ENCODE measurements at places on chromosomes 2 and 18.

DNA sequence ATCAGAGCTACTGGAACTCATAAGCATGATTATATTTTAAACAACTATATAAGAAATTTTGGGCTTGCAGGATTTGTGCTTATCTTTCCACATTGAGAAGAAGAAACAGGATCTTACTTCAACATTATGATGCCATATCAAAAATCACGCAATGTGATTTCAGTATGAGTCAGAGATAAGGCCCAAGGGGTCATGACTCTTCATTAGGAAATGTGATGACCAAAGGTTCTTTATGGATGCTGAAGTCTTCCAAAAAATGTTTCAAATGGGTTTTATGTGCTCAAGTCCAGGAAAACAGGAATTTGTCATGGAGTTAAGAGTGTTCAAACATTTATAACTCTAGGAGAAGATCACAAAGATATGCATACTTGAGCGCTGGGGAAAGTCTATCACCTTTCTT, 7.8 kb upstream of the SERPINB2 start:
- DNase-seq = no peak

DNA sequence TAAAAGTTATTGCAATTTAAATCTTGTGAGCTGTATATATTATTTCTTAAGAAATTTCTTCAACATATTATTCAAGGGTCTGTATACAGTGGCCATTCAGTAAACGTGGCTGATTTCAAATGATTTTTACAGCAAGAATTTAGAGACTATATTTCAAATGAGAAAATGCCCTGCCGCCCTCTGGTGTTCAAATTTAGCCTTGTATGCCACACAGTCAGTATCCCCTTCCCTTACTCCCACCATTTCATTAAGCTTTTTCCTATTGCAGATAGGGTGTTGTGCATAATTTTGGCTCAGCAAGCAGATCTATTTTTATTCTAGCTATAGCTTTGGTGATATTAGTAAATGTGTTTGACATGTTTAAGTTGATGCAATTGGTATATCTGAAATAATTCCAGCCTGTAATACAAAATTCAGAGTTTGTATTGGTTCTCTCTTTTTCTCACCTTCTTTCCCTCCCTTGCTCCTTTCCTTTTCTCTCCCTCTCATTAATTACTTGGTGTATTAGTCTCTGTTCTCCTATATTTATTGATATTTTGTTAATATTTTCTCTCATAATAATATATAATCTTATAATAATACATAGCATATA, 22.8 kb upstream of the SCN7A start:
- no peak for DNase-seq

DNA sequence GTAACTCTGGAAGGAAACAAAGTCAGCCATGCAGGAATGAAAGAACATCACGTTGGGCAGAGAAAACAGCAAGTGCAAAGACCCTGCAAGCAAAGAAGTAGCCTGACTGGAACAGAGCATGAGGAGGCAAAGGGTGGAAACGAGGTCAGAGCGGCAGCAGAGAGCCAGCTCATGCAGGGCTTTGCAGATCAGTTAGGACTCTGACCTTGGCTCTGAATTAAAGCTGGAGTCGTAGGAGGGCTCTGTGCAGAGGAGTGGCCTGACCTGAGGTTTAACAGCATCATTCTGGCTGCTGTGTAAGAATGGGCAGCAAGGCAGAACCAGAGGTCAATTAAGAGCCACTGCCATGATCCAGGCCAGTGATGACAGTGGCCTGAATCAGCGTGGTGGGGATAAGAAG, 220.7 kb downstream of the PRKCE start:
- no peak for DNase-seq

DNA sequence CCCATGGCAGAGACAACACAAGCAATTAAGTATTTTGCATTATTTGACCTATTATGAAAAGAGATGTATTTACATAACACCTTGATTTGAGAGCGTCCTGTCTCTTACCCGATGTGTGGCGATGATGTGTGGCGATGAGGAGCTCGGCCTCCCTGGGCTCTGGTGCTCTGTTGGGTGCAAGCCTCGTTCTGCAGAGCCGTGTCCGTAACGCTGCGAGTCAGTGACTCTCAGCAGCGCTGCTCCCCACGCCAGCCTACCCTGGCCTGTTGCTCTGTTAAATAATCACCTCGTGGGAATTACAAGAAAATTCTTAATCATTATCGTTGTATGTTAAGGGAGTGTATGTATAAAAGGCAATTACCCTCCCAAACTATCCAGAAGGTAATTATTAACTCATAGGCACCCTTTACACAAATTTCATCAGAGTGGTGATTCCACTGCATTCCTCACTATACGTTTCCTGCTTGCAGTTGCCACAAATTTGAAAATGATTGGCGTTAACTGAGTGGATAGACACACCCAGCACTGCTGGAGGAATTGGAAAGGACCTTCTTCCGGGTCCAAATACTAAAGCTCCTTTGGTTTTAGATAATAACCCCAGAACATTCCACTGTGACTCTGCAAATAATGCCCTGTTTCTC, 52.0 kb upstream of the NFATC1 start:
- DNase-seq = no peak

DNA sequence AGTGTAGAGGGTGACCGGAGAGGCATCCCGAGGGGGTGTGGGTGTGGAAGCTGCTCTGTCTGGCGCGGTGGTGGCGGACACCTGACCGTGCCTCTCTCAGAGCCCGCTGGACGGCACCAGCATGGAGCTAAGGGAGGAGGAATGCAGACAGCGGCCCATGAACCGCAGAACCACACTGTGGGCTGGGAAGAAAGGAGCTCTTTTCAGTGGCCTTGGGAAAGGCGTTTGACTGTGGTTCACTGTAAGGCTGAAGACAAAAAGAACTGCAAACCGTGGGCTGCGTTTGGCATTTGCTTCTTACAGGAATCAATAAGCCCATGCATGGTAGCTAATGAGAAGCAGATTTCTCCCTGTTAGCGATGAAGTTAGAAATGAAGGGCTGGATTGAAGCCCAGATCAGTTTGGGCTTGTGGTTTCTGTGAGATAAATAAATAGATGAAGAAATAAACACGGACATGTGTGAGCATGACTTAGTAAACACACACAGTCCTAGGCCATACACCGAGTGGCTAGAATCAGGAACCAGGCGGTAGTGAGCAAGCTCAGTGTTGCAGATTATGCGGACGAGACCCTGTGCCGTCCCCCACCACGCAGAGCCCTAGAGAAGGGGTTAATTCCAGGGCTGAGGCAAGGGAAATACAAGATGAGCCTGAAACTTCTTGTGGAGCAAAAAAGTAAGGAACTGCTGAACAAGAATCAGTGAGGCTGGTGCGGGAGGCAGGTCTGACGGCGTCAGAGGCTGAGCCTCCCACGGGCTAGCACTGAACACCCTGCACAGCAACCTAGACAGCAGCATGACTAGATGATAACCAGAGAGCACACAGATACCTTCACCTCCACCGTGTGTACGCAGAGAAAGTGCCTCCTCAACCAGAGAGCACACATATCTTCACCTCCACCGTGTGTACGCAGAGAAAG, 29.3 kb upstream of the NFATC1 start:
- DNase-seq = no peak

DNA sequence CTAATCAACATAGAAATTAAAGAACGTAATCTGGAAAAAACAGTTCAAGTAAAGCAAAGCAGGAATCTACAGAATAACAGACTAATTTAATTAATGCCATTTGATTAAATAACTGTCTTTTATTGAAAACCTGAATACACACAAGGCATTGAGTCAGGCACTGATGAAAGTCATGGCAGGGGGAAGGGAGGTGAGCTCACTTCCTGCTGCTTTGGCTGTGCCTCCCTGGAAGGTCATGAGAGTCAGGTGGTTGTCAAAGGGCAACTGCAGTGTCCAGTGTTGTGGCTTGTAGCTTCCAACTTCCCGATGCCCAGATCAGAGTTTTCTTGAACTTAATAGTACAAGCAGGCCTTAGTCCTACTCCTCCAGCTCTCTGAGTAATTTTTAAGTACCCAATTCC, 180.9 kb downstream of the PID1 start:
- DNase-seq = no peak

DNA sequence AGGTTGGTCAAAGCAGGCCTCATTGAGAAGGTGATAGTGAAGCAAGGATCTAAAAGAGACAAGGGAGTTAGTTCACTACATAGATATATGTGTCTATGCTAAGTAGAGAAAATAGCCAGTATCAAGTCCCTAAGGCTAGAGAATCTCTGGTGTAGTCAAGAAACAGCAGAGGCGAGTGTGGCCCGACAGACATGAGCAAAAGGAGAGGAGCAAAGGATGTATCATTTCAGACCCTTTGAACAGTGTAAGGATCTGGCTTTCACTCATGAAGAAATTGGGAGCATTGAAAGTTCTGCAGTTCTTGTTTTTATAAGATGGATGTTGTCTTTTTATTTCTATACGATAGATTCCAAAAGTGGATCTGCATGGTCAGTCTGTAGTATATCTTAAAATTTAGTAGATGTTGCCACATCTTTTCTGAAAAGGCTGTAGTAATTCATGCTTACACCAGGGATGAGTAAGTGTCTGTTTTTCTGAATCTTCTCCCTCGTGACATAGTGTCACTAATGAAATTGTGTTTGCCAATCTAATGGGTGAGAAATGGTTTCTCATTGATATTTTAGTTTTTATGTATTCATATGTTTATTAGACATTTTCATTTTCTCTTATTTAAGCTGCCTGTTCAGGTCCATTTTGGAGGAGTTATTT, 18.8 kb downstream of the SP100 start:
- no peak for DNase-seq

DNA sequence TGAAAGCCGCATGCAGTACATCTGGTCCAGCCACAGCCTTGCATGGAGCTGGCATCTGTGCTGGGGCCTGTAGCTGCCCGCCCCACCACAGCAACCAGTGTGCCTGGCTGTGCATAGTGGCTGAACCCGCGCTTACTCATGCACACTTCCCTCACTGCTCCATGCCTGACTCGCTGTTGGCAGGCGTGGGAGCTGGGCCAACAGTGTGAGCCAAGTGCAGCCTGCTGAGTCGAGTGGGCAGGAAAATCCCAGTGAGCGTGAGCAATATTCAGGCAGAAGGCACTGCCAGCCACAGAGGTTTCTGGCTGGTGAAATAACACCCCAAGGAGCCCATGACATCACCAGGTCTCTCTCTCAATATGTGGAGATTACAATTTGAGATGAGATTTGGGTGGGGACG, 1674.1 kb upstream of the TMEFF2 start:
- DNase-seq = no peak

DNA sequence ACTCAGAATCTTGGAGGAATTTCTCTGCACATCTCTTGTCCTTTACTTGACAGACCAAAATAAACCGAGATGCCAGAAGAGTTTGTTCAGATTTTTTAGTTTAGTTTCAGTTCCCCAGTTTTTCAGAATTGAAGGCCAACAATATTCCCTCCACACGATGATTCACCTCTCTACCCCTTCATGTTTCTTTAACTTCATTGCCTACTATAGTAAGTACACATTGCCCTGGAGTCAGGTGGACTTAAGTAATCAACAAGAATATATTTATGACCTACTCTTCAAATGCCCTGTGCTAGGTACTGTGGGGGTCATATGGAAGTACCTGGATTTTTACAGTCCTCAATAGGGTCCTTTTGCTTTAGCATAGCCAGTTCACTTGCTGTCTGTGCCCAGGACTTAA, 79.6 kb upstream of the CTLA4 start:
- no peak for DNase-seq

- no peak for DNase-seq
These were observed 45.7 kb upstream of the ACAA2 start for GRCh38 chr18:49859021-49859359.

DNA sequence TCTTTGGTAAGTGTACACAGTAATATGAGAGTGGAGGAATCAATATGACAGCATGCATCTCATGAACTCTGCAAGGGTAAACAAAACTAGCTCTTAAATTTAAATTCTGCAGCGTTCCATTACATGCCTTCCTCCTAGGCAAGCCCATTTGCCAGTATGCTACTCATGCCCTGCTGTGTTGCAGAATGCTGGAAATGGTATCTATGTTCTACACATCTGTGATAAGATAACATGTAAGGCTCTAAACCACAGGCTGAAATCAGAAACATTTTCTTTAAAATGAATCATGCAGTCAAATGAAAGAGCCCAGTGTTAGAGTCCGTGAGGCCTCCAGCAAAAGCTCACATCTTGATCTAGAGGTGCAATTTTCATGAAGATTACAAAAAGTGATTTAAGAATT, 112.8 kb upstream of the FN1 start:
- no peak for DNase-seq

- DNase-seq = no peak
These were observed 73.1 kb downstream of the FAM124B start for GRCh38 chr2:224328798-224329197.

- DNase-seq = no peak
These were observed at the start of gene ALMS1 for GRCh38 chr2:73385504-73386341. Gene ALMS1, plus strand, starts transcription at chr2:73385836. Its CDS starts 33 bp downstream, at chr2:73385869.

GRCh38 chr2:223782629-223783028, 54.8 kb downstream of the AP1S3 start:
- no peak for DNase-seq

GRCh38 chr2:107340955-107341354, 455.0 kb upstream of the ST6GAL2 start:
- no peak for DNase-seq

DNA sequence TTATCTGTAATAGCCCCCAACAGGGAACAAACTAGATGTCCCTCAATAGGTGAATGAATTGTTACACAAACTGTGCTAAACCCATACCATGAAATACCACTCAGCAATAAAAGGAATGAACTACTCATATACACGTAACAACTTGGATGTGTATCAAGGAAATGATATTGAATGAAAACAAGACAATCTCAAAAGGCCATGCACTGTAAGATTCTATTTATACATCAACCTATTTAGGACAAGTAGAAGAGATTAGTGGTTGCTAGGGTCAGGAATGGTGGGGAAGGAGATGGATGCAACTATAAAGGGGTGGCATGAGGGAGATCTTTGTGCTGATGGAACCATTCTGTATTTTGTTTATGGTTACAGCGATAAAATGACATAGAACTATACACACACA, 47.1 kb downstream of the KANSL3 start:
- no peak for DNase-seq

- DNase-seq = no peak
These were observed 52.0 kb upstream of the CALCRL start for GRCh38 chr2:187499941-187500532.

GRCh38 chr2:197675711-197676188, 363 bp upstream of the RFTN2 start:
- no peak for DNase-seq

- DNase-seq = no peak
These were observed 101.7 kb upstream of the FN1 start for GRCh38 chr2:215537611-215538010.

DNA sequence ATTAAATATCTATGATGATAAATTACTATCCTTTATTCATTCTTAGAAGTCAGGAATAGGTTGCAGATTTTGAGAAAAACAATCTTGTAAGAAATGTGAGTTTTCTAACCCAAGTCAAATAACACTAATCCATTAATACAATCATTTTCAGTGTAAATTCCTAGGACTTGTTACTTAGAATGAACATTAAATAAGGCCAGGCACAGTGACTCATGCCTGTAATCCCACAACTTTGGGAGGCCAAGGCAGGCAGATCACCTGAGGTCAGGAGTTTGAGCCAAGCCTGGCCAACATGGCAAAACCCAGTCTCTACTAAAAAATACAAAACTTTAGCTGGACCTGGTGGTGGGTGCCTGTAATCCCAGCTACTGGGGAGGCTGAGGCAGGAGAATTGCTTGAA, 45.8 kb upstream of the CDKL4 start:
- no peak for DNase-seq

GRCh38 chr18:35776473-35776872, 194.9 kb downstream of the GALNT1 start:
- no peak for DNase-seq

- no peak for DNase-seq
These were observed 107.9 kb upstream of the NDUFV2 start for GRCh38 chr18:8994603-8995002.

- DNase-seq = no peak
These were observed 606.0 kb upstream of the GCFC2 start for GRCh38 chr2:76316691-76317090.

- DNase-seq = no peak
These were observed 145.4 kb upstream of the SIX2 start for GRCh38 chr2:45154606-45155155.
